Stomach (tissue), 19 donors: ENCODE measurements at places on chromosomes 4 and X. TPM values are rescaled to one million over a fixed set of nuclear protein-coding genes. Genes with fewer than 3 reads are reported as not detected.
A peak's percentile ranks its signal among the peaks of the same experiment; 100 is the strongest.

DNA sequence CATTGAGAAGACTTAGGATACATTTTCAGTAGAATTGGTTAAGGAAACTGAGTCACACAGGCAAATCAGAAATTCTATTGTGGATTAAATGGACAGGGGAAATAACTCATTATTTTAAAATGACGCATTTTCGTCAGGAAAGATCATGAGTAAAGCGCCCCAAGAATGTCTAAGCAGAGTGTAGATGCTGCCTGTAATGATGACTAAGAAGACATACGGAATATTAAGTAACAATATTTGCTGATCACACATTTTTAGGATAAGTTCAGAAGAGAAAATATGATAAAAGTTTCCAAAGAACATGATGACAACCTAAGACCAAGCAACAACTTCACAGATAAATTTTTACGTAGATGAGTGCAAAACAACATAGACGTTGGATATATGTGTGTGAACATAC lies 596.3 kb upstream of the TENM3 start:
- no peak for DNase-seq

- no peak for DNase-seq
Observed at GRCh38 chr4:138911909-138912703, 103.5 kb upstream of the NOCT start.

- no peak for DNase-seq
Observed at GRCh38 chr4:181822005-181822375, 421.2 kb upstream of the TENM3 start.

- DNase-seq: no peak
Observed at GRCh38 chrX:148067285-148067684, 86.1 kb downstream of the FMR1NB start.

DNA sequence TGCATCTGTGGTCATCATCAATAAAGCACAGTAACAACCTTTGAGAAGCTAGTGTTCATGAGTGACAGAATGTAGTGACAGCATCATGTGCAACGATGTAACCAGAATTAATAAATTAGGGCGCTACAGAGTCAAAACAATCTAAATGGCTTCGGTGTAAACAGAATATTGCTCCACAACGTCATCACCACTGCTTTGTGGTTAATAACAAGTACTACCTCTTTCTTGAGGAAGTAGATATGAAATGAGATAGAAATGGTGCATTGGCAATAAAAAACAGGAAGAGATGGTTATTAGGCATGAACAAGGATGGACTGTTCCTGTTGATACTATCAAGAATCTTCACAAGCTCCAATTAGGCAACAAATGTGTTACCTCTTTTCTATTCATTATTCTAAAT lies 8.7 kb upstream of the PDHA2 start:
- DNase-seq: no peak

GRCh38 chr4:165208741-165209388 lies 1.5 kb downstream of the KLHL2 start:
- DNase-seq: no peak

- no peak for DNase-seq
Observed at GRCh38 chr4:188619456-188620149, 480.4 kb downstream of the TRIML1 start.

DNA sequence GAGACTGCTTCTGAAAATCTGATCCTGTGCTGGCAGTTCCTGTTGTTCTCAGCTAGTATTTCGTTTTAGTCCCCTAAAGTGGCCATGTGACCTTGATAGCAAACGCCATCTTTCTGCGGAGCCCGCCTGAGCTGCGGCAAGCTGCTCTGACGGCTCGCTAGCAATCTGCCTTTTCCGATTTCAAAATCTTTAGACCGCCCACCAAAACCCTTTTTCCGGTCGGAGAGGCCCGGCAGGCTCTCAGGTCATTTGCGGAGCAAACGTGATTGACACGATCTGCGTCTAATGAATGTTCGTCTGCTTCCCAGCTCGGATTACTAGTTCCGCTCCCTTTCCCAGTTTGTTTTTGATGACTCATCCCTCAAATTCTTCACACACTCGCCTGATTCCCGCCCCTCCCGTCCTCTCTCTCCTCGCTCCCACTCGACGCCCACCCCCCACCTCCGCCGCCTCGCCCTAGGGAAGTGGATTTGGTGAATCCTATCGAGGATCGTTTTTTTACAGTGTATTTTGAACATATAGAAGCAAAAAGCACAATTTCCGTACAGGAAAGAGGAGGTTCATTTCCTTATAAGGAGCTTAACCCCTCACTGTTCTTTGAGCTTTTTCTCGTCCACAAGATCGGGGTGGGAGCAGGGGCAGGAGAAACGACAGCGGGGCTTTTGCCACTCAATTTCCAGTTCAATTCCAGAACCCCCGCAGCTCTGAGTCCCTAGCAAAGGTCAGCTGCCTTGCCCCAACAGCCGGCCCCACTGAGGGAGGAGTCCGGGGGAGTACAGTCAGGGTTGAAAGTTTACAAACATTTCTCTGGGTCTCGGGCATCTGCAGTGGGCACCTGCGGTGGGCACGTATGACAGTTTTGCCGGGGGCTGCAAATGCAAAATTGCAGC lies 37.5 kb downstream of the NLGN3 start:
- DNase-seq: peak; percentile 86

DNA sequence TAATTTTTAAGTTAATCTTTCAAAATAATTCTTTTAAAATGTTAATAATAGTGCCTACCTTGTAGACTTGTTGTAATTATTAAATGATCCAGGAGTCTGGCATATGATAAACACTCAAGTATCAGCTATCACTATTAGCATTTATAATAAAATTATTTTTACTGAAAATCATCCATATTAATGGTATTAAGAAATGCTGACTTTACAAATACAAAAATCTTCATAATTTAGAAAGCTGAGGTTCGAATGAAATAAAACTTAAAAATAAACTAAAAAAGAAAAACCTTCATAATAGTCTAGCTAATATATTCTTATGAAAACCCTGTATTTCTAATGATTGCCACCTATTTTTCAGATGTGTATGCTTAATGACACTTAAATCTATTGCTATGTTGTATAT lies 5.2 kb downstream of the MGARP start:
- no peak for DNase-seq

GRCh38 chrX:107560041-107560440 lies 68.3 kb upstream of the PRPS1 start:
- no peak for DNase-seq

- DNase-seq: peak; percentile 48
Observed at GRCh38 chr4:3302173-3302785, 9.5 kb downstream of the RGS12 start.

- DNase-seq: peak; percentile 33
Observed at GRCh38 chrX:150482537-150483206, 85.7 kb upstream of the MTM1 start.

DNA sequence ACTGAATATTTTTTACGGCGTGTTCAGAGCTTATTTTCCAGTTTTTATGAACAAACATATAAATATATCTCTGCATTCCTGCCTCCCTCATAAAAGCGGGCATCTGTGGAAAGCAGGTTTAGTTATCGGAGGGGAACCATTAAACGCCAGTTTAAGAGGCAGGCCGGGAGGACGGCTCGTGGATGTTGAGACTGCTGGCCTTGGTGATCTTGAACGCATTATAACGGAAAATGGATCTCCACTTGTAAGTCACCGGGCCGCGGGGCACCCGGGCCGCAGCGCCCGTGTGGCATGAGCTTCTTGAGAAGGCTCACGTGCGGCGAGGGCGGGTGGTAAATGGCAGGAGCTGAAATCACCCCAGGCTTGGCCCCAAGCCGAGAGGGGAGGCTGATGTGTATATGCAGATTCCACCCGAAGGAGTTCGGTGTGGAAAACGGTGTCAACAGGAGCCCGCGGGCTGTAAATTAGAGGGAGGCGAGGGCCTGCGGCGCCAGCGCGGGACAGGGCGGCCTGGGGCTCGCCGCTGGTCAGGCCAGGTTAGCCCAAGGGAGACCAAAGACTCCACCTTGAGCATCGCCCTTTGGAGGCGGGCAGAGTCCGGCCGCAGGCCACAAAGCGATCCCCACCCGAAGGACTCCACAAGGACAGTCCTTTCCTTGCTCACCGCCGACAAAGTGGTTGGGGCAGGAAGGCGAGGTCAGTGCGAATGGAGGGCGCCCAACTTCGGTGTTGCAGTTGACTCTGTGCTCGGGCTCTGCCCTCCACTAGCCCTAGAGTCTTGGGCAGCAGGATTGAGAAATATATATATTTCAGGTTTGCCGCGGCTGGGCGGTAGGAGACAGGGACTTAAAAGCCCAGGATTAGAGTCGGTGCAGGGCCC lies 1.3 kb upstream of the HAND2 start:
- no peak for DNase-seq

GRCh38 chr4:186605261-186605865 lies 50.0 kb upstream of the MTNR1A start:
- no peak for DNase-seq

GRCh38 chr4:112201915-112202505 lies 29.6 kb upstream of the AP1AR start:
- no peak for DNase-seq

The CORIN gene
- total RNA-seq: 0.45 TPM

The P2RY8 gene
- not detected for total RNA-seq

The PLK4 gene
- 1.3 TPM for total RNA-seq

The TMPRSS11D gene
- total RNA-seq: not detected

The TRIM61 gene
- total RNA-seq: 3.6 TPM

The PPP2R2C gene
- total RNA-seq: not detected

The FAM9B gene
- not detected for total RNA-seq
